CD4-positive, alpha-beta memory T cell (primary cell): ENCODE measurements at places on chromosomes 11 and 22.
A peak's percentile ranks its signal among the peaks of the same experiment; 100 is the strongest.

GRCh38 chr22:36055376-36056295 is 27.0 kb upstream of the RBFOX2 start:
- no peak for DNase-seq

DNA sequence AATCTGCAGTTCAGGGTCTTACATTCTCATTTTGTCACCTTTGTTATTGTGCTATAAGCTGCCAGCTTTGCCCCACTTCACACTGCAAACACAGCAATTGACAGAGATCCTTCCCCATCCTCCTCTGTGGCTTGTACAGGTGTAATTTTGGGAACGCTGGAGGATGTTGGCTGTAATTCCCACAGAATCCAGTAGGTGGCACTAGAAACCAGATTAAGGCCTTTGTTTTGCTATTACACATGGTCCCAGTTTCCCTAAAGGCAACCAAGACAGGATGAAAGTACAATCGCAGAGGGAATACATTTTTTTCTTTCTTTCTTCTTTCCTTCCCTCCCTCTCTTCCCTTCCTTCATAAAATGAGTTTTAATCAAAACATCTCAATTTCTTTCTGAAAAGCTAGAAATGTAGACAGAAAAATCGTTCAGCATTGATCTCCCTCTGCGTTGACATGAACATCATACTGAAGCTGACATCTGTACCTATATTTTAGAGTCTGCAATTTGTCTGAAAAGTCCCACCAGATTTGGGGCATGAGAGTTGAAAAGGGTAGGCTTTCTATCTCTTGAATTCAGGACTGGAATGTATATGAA is 21.3 kb upstream of the NELL1 start:
- peak; percentile 5 for DNase-seq

GRCh38 chr11:1388763-1389102 is 1.0 kb upstream of the BRSK2 start:
- DNase-seq = no peak

DNA sequence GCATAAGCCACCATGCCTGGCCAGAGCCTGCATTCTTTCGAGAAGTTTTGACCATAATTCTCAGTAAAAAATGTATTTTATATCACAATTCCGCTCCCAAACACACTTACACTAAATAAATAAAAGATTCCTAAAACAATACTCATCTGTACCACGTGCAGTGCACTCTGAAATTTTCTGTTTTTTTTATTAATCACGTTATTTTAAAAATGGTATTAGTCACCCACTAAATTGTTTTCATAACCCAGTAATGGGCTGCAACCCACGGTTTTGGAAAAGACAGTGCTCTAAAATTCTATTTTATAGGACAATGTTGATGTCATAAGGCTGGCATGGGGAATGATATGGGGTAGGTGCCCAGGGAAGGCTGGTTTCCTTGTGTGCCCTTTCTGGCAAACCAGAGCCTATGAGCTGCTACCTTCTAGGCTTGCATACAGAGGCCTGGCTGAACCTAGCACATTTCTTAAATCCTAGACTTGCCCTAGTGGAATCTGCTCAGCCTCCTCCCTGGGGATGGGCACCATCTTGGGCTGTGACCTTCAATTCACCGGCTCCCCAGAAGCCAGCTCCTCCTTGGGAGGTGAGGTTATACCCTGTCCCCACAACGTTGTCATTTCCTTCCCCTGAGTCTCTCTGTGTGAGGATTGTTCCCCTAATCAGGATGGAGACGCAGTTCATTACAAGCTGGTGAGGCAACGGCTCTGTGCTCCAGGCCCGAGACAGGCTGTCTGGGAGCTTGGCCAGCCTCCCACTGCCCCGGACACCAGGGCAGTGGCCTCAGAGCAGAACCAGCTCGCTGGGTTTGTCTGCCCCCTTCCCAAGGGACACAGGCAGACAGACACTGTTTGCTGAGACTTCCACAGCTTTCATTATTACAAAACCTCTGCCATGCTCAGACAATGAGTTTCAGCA is 116.5 kb upstream of the NAV2 start:
- no peak for DNase-seq

GRCh38 chr11:10301656-10302358 is 3.1 kb upstream of the ADM start:
- DNase-seq = no peak

DNA sequence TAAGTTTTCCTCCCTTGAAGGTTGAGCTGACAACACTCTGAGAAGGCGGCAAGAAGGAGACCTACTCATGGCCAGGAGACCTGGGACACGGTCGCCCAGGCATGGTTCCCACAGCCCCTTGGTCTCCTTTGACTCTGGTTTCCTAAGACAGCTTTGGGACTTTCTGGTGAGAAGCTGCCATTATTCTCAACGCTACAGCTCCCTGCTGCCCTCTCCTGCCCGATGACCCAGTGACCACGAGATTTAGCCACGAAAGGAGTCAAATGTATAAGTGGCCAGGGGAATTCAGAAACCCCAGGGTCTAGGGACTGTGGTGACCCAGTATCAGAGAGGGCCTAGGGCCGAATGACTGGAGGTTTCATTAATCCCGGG is 699 bp upstream of the SDF2L1 start:
- no peak for DNase-seq

- no peak for DNase-seq
Measured at GRCh38 chr11:85884581-85885021, 29.4 kb downstream of the CCDC83 start.

DNA sequence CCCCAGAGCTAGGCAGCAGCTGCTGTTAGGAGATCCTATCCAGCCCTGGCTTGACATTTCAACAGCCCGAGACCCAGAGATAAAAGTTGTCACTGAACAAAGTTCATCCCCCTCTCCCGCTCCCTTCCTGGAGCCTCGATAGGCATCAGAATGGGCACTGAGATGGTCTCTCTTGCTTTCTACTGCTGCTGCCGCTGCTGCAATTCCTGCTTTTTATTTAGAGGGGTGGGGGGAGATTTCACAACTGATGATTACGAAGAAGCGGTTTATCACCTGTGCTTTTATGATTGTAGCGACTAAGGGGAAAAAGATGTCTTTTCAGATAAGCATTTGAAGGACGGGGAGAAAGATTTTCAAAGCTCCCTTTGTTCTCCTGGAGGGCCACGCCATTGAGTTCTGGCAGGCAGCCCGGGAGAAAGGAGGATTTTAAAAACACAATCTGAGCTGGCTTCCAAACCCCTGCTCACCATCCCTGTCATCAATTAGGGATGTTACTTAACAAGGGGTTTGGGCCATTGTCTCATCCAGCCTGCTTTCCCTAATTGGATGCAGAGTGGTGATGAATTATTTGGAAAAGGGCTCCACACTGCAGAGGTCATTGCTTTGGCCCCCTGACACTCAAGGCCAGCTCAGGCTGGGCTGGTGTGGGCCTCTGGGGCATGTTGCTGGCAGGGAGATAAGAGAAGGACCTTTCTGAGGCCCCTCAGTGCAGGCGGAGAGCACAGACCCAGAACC is 344.7 kb downstream of the BUD13 start:
- DNase-seq = no peak
